Erythroblast (primary cell): ENCODE measurements at places on chromosomes 4 and X.

- DNase-seq: no peak
Measured at GRCh38 chrX:14670819-14671218, 141.5 kb downstream of the GLRA2 start.

DNA sequence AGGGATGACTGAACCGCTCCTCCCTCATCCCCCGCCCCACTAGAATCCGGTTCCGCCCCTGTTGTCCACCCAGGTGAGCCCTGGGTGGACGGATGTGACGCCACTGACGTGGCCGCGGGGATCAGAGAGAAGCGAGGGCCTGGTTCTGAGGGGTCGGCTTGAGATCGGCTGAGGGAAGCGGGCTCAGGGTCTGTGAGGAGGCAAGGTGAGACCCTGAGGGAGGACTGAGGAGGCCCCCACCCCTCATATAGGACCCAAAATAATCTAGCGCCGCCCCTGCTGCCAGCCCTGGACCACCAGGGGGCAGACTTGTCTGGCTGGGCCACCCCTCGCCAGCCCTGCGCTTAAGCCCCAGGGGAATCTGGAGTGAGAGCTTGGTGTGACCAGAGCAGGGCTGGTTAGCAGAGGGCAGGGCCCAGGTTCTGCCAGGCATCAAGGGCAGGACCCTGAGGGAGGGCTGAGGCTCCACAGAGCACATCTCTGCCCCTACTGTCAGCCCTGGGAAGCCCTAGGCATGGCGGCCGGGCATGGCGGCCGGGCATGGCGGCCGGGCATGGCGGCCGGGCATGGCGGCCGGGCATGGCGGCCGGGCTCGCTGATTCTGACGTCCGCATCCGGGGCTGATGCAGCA is at the start of gene MAGEA8:
MAGEA8 (plus strand) TSS at position 103 of the 631 bp plus-strand sequence. CDS start 3,090 bp downstream, outside the sequence.
- DNase-seq: peak; percentile 4

- no peak for DNase-seq
Measured at GRCh38 chrX:38500866-38501265, 60.5 kb upstream of the TSPAN7 start.

DNA sequence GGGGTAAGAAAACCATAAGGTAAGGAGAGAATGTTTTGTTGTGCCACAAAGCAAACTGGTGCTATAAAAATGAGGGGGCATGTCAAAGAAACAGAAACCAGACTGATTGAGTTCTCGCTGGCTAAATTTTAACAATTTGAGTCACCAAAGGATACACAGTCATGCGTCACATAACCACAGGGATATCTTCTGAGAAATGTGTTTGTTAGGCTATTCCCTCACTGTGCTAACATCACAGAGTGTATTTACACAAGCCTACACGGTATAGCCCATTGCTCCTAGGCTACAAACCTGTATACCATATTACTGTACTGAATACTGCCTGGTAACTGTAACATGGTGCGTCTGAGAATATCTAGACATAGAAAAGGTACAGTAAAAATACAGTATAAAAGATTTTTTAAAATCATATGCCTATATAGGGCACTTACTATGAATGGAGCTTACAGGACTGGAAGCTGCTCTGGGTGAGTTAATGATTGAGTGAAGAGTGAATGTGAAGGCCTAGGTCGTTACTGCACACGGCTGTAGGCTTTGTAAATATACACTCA is 50.1 kb downstream of the FBXW7 start:
- DNase-seq: no peak

DNA sequence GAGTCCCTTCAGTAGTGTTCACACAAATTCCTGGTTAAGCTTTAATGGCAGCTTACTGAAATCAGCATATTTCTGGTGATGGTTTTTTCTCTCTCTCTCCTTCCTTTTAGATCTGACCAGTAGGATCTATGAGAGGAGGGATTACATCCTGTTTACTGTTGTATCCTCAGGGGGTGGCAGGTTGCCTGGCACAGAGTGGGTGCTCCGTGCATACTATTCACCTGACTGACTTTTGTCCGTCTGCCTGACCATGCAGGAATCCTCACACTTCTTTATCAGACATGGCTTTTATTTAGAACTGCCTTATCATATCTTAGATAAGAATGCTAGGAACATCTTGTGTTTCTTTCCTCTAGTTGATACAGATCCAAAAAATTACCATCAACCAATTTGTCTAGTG is 29.6 kb downstream of the MCUB start:
- DNase-seq: no peak

DNA sequence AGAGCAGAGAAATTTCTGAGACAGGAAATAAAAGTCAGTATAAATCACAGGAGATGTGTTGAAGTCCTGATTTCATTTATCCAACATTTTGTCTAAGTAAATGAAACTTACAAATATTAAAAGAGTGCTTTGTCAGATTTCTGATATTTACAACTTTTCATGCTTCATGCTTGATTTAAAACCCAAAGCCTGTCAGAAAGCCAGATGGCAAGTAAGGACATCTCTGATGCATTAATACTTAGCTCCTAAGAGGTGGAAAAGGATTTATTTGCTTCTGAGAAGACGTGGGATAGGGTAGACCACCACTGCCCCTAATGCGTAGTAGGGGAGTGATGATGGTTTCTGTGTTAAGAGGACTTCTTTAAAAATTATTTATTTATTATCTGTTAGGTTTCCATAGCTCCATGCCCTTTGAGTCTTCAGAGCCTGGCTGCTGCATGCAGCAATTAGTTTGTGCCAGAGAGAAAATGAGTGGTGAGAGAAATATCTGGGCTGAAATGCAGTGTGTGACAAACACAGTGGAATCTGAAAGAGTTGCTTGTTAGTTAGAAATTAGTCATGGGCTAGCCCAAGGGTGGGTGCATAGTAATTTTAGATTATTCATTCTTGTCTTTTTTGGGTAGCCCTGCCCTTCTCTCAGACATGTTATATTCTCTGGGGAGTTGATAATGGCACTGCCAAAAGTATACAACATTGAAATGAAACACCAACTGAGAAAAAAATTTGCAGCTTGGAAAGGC is 333.8 kb downstream of the C4orf33 start:
- no peak for DNase-seq

DNA sequence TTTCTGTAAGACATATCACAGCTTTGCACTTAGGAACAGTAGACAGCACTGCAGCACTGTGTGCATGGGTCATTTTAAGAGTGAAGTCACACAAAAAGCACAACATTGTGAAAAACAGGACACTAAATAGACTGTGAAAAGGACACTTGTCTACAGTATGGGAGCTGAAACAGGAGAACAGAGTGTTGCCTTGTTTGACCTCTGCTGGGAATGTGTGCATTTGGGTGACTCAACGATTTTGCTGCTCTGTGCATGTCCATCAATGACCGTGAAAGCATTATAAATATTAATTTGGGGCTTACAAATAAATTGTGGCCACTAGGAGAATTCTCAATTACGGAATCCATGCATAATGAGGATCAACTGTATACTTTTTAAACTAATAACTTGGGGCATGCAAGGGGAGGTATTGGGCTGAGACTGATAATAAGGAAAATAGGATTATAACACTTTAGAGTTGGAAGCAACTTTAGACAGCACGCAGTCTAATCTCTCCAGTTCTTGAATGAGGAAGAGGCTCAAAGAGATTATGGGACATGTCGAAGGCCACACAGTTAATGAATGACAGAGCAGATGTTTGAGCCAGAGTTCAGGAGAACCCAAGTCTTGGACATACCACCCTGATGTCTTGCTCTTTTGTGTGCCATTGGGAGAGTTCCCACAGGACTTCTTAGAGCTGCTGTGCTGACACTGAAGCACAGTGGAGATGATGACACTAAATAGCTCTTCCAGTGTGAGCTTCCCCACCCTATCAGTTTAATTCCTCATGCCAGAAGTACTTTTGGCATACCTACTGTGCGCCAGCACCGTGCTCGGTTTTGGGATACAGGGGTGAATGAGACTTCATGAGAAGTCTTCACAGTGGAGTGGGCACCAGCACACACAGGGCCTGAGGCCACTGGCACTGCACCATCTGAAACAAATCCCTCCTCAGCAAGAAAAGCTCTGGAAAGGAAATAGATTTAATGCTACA is 79.3 kb downstream of the FRAS1 start:
- DNase-seq: no peak

DNA sequence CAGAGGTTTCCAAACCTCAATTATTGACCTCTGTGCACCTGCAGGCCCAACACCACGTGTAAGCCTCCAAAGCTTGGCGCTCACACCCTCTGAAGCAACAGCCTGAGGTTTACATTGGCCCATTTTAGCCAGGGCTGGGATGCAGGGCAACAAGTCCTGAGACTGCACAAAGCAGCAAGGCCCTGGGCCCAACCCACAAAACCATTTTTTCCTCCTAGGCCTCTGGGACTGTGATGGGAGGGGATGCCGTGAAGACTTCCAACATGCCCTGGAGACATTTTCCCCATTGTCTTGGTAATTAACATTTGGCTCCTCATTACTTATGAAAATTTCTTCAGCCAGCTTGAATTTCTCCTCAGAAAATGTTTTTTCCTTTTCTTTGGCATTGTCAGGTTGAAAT is 54.9 kb upstream of the CNKSR2 start:
- DNase-seq: no peak

DNA sequence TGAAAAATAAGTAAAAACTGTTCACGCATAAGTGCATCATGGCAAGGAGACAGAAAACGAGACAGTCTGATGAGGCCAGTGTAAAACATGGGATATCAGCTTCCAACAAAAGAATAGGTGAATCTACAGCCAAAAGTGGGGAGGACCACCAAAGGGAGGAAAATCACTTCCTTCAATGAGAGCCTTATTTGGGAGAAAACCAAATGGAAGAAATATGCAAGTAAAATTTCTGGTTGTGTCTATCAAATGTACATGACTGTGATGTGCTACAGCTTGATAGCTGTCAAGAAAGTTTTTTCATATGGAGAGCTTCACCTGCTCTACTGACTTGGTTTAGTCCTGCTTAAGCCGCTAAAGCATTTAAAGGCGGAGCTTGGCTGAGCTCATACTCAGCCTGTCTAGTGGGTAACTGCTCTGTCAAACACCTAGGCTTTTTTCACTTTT is 66.2 kb downstream of the MAGEA1 start:
- DNase-seq: no peak

- no peak for DNase-seq
Measured at GRCh38 chr4:118286685-118287084, 66.1 kb downstream of the PRSS12 start.

DNA sequence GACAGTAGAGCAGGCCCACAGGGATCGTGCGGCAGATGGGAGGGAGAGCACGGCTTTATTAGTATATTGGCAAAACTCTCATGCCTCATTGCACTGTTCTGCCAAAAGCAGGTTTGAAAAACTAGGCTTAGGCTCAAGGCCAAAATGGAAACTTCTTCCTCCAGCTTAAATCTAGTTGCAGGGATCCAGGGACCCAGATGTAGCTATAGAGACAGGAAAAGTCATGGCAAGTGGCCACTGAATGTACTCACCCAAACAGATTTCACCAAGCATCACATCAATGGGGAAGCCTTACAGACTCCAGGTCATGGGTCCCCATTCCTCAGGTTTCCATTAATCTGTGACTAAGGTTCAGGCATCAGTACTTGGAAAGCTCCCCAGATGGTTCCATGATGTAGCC is 149.2 kb downstream of the STK32B start:
- no peak for DNase-seq

DNA sequence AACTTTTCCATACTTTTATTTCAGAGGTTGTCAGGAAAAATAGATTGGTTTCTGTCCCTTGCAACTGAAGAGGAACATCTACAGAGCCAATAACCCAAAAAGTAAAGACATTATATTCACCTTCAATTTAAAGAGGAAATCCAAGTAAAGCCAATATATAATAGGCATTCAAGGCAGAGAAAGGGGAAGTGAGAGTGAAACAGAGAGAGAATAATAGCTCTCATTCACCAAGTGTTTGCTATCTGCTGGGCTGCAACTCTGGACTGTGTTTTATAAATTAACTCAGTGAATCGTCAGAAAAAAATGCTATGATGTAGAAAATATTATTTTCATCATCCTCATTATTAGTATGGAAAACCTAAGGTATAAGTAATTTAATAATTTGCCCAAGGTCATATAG is 448.5 kb downstream of the TRAM1L1 start:
- DNase-seq: no peak

DNA sequence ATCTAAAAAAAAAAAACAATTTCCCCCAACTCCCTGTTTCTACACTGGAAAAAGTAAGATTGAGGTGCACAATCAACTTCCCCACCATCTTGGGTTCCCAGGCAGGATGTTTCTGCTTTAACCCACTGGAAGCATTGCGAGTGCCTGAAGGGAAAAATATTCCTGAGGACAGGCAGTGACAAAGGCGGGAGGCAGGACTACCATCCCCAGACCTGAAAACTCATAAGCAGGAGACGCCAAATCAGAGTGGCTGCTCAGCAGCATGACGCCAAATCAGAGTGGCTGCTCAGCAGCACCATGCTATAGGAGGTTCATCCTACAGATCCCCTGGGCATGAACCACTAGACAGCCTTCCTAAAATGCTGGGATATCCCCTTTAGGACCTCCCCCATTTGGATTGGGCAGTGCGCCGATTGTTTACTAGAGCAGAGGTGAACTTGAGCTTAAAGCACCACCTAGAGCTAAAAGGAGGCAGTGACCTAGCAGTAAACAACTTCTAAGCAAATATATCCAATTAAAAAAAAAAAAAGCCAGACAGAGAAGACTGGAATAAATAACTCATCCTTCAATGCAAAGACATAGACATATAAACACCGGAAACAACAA is 35.0 kb upstream of the GK start:
- no peak for DNase-seq

DNA sequence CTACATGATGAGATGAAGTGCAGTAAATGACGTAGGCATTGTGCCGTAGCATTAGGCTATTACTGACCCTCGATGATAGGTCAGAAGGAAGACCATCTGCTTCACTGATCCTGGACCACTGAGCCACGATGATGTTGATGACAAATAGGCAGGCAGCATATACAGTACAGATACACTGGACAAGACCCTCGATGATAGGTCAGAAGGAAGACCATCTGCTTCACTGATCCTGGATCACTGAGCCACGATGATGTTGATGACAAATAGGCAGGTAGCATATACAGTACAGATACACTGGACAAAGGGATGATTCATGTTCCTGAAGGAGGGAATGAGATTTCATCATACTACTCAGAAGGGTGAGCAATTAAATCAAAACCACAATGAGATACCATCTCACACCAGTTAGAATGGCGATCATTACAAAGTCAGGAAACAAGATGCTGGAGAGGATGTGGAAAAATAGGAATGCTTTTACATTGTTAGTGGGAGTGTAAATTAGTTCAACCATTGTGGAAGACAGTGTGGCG is 50.9 kb downstream of the BEND4 start:
- DNase-seq: no peak

GRCh38 chrX:68273887-68274286 is 159.4 kb downstream of the OPHN1 start:
- peak; percentile 45 for DNase-seq
